ENCODE measurements at places on chromosomes 5 and 9.

- DNase-seq = peak; percentile 37
These were observed 4.9 kb downstream of the MRPL22 start for GRCh38 chr5:154945695-154946301.

- no peak for DNase-seq
These were observed 288.1 kb upstream of the PANK3 start for GRCh38 chr5:168867241-168867640.

GRCh38 chr5:143182901-143183820 lies 220.3 kb downstream of the NR3C1 start:
- DNase-seq = no peak

DNA sequence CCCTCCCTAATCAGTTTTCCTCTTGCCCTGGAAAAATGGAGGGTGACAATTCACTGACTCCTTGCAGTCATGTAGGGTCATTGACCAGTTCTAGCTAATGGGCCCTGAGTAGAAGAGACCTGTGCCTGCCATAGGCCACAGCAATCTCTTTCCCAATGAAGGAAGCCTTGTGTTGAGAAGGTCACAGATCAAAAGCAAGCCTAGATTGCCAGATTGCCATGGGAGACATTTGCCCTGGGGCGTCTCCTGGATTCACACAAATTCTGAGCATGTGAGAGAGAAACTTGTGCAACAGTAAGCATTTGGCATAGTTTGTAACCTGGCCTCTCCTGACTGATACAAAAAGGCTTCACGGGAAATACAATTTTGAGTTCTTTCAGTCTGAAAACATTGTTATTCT lies 148.0 kb downstream of the NUDT12 start:
- no peak for DNase-seq

GRCh38 chr5:105501315-105501714 lies 1938.7 kb upstream of the NUDT12 start:
- DNase-seq = no peak

- peak; percentile 88 for DNase-seq
These were observed 19.2 kb downstream of the FAM240B start for GRCh38 chr9:38700695-38701094.

GRCh38 chr9:70988551-70988950 lies 132.9 kb downstream of the TRPM3 start:
- DNase-seq = no peak

DNA sequence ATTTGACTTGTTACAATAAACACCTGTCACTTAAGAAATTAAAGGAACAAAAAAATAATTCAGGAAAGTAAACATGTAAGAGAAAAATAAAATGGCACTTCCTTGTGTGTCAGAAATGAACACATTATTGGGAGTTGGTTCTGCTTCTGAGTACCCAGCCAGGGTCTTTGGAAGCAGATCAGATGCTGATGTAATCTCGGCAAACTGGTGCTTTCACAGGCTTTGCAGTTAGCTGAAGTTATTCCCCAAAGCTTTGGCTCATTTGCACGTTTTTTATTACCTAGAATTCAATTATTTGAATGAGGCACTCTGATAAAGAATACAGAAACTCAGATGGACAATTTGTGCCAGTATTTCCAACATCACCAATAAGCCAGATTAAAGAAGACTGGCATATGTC lies 10.9 kb downstream of the CDH18 start:
- DNase-seq = no peak

DNA sequence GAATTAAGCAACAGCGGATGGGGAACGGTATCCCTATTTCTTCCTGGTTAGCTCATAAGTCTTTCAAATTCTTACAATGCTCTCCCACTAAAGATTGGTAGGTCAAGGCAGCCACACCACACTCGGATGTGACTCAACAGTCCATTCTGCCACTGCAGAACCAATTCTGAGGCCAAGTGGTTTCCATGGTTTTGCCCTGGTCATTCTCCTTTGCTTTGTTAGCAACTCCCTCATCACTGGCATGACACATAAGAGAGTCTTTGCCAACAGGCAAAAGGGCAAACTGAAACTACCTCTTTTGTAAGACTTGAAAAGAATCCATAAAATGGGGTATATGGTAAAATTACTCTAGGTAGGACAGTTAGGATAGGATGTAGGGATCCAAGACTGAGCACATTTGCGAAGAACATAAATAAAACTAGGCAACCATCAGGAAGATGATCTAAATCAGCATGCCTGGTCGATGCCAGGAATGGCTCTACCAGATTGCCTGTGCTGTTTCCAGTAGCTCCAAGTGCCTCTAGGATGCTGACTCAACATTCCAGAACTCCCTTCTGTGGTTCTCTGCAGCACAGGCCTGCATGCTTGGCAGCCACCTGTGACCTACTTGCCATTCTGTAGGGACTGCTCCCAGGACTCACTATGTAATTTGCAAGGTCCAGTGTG lies 105.4 kb downstream of the DCP2 start:
- peak; percentile 59 for DNase-seq

- DNase-seq = no peak
These were observed 158.1 kb upstream of the MAST4 start for GRCh38 chr5:66438087-66438486.

DNA sequence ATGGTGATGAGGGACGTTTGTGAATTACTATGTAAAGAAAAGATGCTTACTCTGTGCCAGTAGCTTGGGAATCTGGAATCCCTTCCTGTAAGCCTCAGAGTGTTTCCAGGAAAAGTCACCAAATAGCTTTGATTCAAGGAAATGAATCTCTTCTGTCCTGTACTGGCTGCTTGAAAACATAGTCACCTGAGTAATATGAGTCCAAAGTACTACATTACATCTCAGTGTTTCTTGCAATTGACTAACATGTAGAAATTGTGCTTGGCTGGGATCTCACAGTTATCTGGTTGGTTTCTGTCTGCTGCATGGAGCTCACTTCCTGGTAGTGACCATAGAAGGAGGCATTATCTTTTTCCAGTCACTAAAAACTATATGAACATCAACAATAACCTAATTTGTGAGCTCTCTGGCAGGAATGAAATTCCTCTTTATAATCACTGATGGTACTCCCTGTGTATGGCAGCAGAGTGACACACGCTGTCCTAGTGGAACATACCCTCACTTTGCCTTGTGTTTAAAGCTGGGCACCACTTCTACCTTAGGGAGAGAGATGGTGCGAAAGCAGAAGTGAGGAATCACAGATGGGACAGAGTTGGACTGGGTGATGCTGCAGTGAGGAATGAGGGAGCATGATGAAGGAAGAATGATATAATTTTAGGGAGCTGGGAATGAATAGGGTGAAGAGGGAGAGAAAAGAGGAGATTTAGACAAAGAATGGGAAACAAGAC lies 568.5 kb downstream of the RAB3C start:
- DNase-seq = no peak

DNA sequence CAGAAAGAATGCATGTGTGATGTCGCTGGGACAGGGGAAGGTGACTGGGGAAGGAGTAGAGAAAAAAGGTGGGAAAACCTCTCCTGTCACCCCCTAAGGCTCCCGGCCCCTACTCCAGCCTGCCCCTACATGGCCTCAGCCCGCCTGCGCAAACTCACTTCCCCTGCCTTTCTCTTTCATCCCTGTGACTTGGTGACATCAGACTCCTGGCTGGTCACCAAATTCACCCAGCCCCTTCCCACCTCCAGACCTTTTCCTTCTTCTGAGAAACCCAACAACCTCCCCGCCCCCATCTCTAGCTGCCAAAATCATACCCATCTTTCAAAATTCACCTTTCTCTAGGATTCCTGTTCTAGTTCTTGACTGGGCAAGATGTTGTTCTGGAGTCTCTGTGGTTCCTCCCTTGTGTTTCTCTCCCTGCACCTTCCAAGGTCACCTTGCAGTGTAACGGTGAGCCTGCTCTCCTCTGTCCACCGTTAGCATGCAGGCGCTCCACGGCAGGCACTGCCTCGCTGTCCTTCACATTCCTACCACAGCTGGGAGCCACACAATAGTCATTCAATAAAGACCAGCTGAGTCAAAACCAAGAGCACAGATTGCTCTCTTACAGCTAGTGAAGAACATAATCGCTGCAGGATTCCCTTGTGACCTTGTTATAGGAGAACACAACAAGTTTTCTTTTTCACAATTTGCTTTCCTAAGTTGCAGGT lies 134.5 kb downstream of the FANCC start:
- DNase-seq = no peak

DNA sequence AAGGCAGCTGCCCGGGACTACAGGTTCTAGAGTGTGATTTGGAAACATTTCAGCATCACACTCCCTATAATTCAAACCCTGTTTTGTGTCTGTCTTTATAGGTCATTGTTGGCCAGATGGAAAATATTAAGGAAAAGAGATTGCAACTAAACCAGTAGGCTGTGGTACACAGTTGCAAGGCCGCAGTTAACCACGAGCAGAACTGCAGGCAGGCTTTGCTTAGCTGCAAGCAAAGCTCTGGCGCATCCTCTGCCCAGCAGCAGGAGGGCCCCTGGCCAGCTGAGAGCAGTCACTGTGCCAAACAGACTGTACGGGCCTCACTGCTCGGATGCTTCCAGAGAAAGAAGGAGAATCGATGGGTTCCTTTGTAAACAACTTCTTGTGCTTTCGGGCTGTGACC lies 204.5 kb downstream of the DENND1A start:
- no peak for DNase-seq

- peak; percentile 23 for DNase-seq
These were observed 165.5 kb upstream of the CD180 start for GRCh38 chr5:67361932-67362729.

- peak; percentile 95 for DNase-seq
These were observed at the start of gene OSMR for GRCh38 chr5:38845526-38846378. Gene OSMR, plus strand, starts transcription at chr5:38846012. Its CDS starts 23,033 bp downstream, at chr5:38869045.

GRCh38 chr5:62457071-62457470 lies 44.5 kb downstream of the IPO11 start:
- peak; percentile 55 for DNase-seq

DNA sequence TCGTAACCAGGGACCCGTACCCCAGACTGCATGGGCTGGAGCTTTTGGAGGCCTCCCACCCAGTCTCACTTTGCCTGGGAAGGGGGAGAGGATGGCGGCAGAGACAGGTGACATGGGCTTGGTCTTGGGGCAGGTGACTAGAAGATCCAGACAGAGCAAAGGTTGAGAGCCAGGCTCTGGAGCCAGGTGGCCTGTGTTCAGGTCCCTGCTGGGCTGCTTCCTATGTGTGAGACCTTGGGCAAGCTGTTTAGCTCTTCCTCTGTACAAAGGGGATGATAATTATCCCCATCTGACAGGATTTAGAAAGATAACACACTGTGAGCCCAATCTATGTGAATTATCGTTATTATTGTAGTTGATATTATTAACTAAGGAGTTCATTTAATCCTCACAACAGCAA lies 16.1 kb upstream of the NDST1 start:
- no peak for DNase-seq

DNA sequence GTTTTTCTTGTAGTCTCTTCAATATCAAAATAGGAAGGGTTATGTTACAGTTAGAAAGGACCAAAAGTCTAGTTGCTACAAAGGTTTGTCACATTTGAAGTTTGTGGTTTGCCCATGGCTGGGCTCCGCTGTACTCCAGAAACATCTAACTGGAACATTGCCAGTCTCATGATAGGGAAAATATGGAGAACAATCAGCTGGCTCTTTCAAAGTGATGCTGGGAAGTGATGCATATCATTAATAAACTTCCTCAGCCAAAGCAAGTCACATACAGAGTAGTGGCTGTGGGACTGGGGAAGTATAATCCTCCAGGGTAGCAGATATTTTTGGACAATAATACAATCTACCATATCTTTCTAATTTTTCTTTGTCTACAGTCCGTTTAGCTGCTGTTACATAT lies 8.8 kb downstream of the BTF3 start:
- no peak for DNase-seq

DNA sequence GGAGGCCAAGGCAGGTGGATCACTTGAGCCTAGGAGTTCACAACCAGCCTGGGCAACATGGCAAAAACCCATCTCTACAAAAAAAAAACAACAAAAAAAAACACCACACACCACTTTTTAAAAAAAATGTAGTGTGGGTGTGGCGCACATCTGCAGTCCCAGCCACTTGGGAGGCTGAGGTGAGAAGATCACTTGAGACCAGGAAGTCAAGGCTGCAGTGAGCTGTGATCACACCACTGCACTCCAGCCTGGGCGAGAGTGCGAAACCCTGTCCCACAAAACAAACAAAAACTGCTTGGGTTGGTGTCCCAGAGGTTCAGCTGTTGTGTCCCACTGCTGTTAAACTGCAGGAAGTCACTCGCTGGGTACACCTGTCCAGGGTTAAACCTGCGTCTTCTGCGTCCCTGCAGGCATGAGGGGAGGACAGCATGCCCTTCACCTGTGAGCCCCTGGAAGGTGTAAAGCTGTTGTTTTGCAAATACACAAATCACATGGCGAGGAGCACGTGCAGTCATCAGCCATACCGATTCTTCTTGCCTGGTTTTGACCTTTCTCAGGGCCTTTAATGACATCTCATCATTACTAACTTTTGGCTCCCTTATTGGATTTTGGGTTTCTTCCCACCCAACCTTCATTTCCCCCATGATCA lies 29.3 kb upstream of the CLPTM1L start:
- no peak for DNase-seq

- DNase-seq = no peak
These were observed 4.9 kb downstream of the AKNA start for GRCh38 chr9:114382699-114383520.

DNA sequence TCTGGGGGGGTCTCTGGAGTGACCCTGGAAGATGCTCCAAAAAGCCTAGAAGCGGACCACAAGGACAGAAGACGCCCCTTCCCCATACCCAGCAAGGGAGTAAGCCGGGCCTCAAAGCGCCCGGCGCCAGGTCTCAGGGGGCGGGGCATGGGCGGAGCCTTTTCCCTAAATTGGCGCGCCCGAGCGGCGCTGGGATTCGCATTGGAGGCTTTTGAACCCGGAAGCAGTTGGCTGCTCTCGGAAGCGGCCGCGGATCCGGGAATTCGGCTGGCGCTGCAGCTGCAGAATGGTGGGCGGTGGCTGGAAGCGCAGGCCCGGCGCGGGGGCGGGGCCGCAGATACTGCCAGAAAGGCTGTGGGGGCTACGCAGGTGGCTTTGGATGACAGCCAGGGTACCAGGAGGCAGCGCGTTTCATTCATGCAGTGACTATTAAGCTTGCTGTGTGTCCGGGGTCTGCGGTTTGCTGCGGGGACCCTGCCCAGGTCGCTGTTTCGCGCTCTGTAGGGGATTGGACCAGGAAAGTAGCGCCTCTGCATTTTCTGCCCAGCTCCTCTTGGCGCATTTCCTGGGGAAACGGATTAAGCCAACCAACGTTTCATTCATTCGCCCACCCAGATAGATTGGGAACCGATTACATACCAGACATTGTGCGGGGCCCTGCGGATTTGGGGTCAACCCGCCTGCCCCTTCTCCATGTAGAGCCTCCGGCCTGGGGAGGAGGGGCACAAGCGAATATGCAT lies 83.0 kb upstream of the FREM1 start:
- DNase-seq = peak; percentile 82

DNA sequence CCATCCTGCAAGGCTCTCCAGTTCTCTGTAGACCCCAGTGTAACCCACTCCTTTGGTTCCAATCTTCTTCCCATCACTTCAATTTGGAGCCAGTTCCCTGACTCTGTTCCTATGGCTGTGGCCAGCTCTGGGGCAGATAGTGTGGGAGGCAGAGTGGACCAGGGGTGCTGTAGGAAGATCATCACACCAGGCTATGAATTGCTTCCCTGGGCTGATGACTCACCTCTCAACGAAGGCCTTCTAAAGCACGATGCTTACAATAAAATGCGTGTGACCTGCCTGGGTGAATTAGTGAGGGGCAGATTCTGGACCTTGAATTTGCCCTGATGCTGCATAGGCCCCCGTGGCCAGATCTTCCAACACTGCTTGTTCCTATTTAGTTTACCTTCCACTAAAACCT lies 289.7 kb downstream of the FBXL7 start:
- peak; percentile 45 for DNase-seq

GRCh38 chr5:155167736-155168135 lies 154.2 kb downstream of the KIF4B start:
- no peak for DNase-seq

GRCh38 chr5:158530115-158530514 lies 569.6 kb downstream of the EBF1 start:
- DNase-seq = no peak

GRCh38 chr5:110377943-110378342 lies 348.5 kb downstream of the TMEM232 start:
- peak; percentile 47 for DNase-seq

Data from A172 (cell line).